ENCODE measurements at places on chromosomes 1 and 21. TPM values are rescaled to one million over a fixed set of nuclear protein-coding genes. Genes with fewer than 3 reads are reported as not detected.

The KRTAP11-1 gene
- total RNA-seq: 0.23 TPM

The TFF2 gene
- 115 TPM for total RNA-seq

The TARS2 gene
- total RNA-seq: 28.3 TPM

The CFAP107 gene
- total RNA-seq: not detected

The FAM72B gene
- 1.3 TPM for total RNA-seq

The CCDC17 gene
- total RNA-seq: 2.8 TPM

The LEMD1 gene
- total RNA-seq: 1.0 TPM

DNA sequence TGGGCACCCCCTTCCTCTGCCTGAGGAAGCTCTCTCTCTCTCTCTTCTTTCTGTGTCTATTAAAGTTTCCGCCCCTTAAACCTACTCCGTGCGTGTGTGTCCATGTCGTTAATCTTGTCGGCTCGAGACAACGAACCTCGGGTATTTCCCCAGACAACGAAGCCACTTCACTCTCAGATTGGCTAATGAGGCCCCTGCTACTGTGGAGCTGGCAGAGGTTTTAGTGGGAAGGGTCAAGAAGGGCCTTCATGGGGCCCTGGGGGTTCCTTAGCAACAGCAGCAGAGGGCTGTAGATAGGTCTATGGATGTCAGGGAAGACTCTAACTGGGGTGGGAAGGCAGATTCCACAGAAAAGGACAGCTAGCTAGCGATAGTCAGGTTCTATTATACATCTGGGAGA lies 239.8 kb upstream of the RAB4A start:
- no peak for DNase-seq

- peak; percentile 91 for DNase-seq
Measured at GRCh38 chr1:9825093-9826074, 1.6 kb upstream of the CLSTN1 start.

DNA sequence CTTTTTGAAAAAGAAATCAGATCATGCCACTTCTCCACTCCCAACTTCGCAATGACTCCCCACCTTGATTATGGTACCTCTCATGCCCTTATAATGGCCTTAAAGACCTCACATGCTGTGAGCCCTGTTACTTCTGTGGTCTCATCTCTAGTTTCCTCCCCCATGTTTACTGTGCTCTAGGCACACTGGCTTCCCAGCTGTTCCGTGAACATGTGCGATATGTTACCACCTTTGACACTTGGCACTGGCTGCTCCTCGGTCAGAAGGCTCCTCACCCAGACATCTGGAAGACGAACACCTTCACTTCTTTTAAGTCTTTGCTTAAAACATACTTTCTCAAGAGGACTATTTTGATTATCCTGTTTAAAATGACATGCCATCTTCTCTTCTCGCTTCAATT lies 14.3 kb upstream of the NTMT2 start:
- no peak for DNase-seq

- DNase-seq: no peak
Measured at GRCh38 chr1:181192316-181192715, 103.8 kb downstream of the IER5 start.

GRCh38 chr1:228356897-228357680 lies 49.5 kb downstream of the TRIM11 start:
- no peak for DNase-seq

GRCh38 chr1:21520899-21521716 lies 11.9 kb downstream of the ALPL start:
- DNase-seq: no peak

GRCh38 chr1:229285440-229285839 lies 14.5 kb downstream of the RAB4A start:
- DNase-seq: no peak

GRCh38 chr1:51463561-51463960 lies 55.5 kb downstream of the EPS15 start:
- DNase-seq: no peak

DNA sequence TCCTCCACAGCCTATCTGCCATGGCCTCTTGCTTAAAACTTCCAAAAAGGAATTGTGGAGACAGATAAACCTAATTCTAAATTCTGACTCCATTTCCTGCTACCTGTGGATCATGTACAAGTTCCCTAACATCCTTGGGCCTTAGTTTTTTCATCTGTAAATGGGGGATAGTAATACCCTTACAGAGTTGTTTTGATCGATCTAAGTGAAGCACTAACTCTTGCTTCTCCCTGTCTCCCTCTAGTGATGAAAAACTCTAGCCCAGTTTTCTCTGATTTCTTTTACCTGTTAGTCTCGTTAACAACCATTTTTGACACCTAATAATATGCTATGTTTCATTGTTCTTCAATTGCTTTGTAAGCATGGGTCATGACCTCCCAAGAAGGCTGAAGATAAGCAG lies 65.9 kb downstream of the TM2D1 start:
- DNase-seq: no peak

GRCh38 chr1:25435397-25436108 lies 4.9 kb downstream of the MACO1 start:
- DNase-seq: no peak

DNA sequence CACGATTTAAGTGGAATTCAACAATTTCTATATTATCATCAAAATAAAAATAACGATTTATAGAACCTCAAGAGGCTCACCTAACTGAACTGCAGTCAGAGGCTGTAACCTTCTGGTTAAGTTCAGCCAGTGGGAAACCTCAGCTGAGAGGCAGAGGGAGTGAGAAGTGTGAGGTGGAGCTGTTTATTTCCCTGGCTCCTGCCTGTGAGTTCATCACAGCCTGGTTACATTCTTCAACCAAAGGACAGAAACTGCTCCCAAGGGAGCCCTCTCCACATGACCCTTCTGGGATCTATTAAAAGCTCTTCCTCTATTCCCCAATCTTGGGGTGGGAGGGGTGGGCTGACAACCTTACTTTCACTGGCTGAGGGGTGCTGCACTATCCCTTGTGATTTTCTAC lies 22.2 kb downstream of the DYNLT5 start:
- no peak for DNase-seq

GRCh38 chr1:147390185-147390542 lies 147.7 kb downstream of the CHD1L start:
- DNase-seq: no peak

DNA sequence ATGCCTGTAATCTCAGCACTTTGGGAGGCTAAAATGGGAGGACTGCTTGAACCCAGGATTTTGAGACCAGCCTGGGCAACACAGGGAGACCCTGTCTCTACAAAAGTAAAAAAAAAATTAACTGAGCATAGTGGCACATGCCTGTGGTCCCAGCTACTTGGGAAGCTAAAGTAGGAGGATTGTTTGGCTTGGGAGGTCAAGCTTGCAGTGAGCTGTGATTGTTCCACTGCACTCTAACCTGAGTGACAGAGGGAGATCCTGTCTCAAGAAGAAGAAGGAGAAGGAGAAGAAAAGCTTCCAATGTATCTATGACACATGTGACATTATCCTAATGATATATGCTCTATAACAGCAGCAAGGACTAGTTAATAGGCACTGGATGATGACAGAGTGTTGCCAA lies 20.1 kb upstream of the ARHGAP29 start:
- no peak for DNase-seq

All from mucosa of gallbladder (tissue), 1 donor.